ENCODE measurements at places on chromosomes 16 and 17. TPM values are rescaled to one million over a fixed set of nuclear protein-coding genes. Genes with fewer than 3 reads are reported as not detected.

The SPATA22 gene
- total RNA-seq, result 1.2 TPM

The PRSS8 gene
- total RNA-seq, result 0.10 TPM

The SPEM1 gene
- not detected for total RNA-seq

The ZNF207 gene
- 124 TPM for total RNA-seq

The PRCD gene
- total RNA-seq, result 8.9 TPM

The NLK gene
- 48.5 TPM for total RNA-seq

The WNT9B gene
- total RNA-seq, result 0.99 TPM

The RTN4RL1 gene
- total RNA-seq, result 5.6 TPM

The TXNDC11 gene
- total RNA-seq, result 34.3 TPM

The ACSM2A gene
- 0.11 TPM for total RNA-seq

The NUTF2 gene
- 82.6 TPM for total RNA-seq

The KCNH4 gene
- total RNA-seq, result 0.33 TPM

The FA2H gene
- total RNA-seq, result 3.8 TPM

The KATNIP gene
- 26.2 TPM for total RNA-seq

Data from spinal cord (tissue), 10 donors.